ENCODE measurements at places on chromosomes 1 and 21. TPM values are rescaled to one million over a fixed set of nuclear protein-coding genes. Genes with fewer than 3 reads are reported as not detected.

DNA sequence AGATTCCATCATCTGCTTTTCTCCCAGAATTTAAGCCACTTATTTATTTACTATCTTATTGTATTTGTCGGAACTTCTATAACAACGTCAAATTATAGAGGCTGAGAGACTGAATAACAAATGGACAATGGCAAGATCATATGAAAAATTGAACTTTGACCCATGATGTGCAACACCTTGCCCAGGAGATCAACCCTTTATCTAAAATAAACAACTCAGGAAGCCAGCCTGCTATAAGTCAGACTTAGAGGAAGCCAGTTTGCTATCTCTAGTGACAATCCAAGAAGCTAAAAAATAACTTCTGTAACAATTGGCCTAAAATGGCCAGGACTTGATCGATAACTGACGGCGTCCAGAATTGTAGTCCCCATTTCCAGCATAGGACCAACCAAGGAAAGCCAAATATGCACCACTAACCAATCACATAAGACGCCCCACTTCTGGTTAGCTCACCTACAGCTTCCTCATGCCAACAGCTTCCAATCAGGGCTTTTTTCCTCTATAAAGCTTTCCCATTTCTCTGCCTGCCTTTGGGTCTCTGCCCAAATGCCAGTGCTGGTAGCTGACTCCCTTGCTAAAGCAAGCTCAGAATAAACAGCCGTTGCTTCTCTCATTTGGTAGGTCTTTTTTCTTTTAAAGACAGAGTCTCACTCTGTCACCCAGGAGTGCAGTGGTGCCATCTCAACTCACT, 28.5 kb downstream of the ANP32E start:
- no peak for DNase-seq

DNA sequence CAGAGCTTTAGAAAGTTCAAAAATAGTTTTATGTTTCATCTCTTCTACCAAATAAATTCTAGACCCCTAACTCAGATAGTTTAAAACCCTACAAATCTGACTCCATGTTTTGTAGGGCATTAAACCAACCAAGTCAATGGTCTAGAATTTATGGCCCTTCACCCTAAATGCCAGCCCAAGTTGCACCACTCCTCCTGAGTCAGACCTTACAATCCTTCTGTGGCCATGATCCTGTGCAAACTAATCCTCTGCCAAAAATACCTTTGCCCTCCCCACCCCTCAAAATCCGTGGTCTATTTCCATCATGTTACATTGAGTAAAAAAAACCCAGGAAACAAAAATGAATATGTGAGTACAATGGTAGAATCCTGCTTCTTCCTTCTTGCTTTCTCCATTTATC, 179.3 kb downstream of the NR5A2 start:
- DNase-seq: no peak

DNA sequence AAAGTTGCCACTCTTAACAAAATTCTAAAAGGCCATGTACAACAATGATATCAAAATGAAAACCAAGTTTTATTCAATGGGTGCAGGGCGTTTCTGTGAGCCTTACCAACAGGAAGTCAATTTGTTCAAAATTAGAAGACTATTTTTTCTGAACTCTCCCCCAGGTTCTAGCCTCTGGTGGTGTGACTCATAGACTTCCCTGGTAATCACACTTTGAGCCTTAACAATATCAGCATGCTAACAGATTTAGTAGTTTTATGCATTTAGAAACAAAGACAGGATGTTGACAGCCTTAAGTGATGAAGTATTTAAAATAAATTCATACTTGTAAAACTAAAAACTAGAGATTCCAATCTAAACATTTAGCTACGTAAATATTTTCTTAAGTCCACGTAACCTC, 88.4 kb downstream of the LRRC8C start:
- no peak for DNase-seq

- DNase-seq: peak; percentile 40
Observed at GRCh38 chr21:42555756-42556438, 42.2 kb downstream of the SLC37A1 start.

GRCh38 chr1:40495315-40495903, 13.2 kb upstream of the EXO5 start:
- DNase-seq: no peak

GRCh38 chr21:38487901-38488639, 10.2 kb downstream of the ERG start:
- no peak for DNase-seq

DNA sequence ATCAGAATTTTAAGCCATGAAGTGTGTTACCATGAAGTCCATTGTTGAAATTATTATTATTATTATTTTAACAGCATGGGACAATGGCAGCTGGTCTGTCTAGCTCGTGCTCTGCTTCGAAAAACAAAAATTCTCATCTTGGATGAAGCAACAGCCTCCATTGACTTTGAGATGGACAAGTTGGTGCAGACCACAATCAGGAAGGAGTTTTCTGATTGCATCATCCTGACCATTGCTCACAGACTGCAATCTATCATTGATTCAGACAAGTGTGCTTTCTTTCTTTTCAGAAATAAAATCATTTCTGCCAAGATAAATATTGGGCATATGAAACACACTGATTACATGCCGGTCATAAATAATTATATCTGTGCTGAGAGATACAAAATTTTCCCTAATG, 21.0 kb downstream of the HSPA13 start:
- DNase-seq: no peak

GRCh38 chr21:33884376-33885171, 31.0 kb downstream of the ATP5PO start:
- peak; percentile 34 for DNase-seq

The P3H1 gene
- 1.8 TPM for polyA plus RNA-seq

The PDZK1IP1 gene
- polyA plus RNA-seq: 291 TPM

The SLC45A1 gene
- 1.5 TPM for polyA plus RNA-seq

The RIT1 gene
- 13.1 TPM for polyA plus RNA-seq

Data from sigmoid colon (tissue), 7 donors.